Colonic mucosa (tissue), 4 donors: ENCODE measurements at places on chromosomes 7 and 10. TPM values are rescaled to one million over a fixed set of nuclear protein-coding genes. Genes with fewer than 3 reads are reported as not detected.

Gene GOLGA7B
- total RNA-seq = 0.22 TPM

DNA sequence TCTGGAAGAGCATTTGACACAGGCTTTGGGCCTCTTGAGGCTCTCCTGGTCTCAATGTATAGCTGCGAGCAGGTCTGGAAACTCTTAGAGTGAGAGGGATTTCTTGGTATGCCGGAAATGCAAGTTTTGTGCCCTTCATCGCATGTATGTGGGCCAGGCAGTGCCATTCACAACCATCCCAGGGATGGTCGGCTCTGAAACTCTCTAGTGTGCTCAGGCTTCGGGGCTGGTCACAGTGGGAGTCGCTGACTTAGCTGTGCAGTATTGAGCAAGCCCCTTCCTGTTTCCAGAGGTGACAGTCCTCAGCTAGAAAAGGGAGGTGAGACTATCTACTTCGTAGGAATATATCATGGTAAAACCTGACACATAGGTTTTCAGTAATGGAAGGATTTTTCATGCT, 2.0 kb upstream of the AOAH start:
- H3K27me3 ChIP-seq = no peaks in the 10 kb centered on the region
- no peak overlapping the region for H3K27ac ChIP-seq
- H3K4me1 ChIP-seq = no peaks in the 10 kb centered on the region
- no peaks in the 10 kb centered on the region for H3K36me3 ChIP-seq

GRCh38 chr10:102752266-102752930, 8.7 kb downstream of the WBP1L start:
- no peaks in the 10 kb centered on the region for H3K36me3 ChIP-seq
- H3K27ac ChIP-seq = peak overlapping the region; percentile 21
- no peak overlapping the region for H3K4me3 ChIP-seq
- H3K27me3 ChIP-seq = no peaks in the 10 kb centered on the region
- no peak for DNase-seq

- DNase-seq = no peak
- H3K27ac ChIP-seq = no peak overlapping the region
- no peaks in the 10 kb centered on the region for H3K4me1 ChIP-seq
- no peaks in the 10 kb centered on the region for H3K36me3 ChIP-seq
- no peaks in the 10 kb centered on the region for H3K27me3 ChIP-seq
- no peak overlapping the region for H3K4me3 ChIP-seq
Measured at GRCh38 chr10:67612577-67613537, 83.1 kb downstream of the CTNNA3 start.

Gene CASTOR2
- 4.9 TPM for total RNA-seq

GRCh38 chr10:8726084-8726778, 671.7 kb downstream of the GATA3 start:
- no peaks in the 10 kb centered on the region for H3K27me3 ChIP-seq
- H3K4me3 ChIP-seq = no peak overlapping the region
- no peaks in the 10 kb centered on the region for H3K36me3 ChIP-seq
- H3K27ac ChIP-seq = no peak overlapping the region

DNA sequence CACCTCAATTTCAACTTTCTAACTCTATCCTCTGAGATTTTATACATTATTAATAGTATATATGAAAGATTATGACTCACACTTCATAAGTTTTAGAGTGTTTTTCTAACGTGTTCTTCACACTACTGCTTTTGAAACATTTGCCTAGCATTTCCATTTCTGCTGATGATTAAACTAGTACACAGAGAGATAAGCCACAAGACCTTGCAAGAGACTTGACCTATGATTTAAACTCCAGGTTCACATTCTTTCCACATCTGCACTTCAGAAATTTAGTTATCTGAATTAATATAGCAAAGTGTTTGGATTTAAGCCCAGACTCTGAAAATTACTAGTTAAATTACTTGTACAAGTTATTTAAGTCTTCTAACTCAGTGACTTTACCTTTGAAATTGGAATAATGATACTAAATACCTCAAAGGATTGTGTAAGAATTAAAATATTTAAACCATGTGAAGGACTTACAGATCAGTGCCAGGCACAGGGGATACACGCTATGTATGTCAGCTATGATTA, 66.6 kb downstream of the PCLO start:
- H3K4me3 ChIP-seq = no peak overlapping the region
- H3K27ac ChIP-seq = no peak overlapping the region
- H3K27me3 ChIP-seq = no peaks in the 10 kb centered on the region
- H3K4me1 ChIP-seq = no peaks in the 10 kb centered on the region

DNA sequence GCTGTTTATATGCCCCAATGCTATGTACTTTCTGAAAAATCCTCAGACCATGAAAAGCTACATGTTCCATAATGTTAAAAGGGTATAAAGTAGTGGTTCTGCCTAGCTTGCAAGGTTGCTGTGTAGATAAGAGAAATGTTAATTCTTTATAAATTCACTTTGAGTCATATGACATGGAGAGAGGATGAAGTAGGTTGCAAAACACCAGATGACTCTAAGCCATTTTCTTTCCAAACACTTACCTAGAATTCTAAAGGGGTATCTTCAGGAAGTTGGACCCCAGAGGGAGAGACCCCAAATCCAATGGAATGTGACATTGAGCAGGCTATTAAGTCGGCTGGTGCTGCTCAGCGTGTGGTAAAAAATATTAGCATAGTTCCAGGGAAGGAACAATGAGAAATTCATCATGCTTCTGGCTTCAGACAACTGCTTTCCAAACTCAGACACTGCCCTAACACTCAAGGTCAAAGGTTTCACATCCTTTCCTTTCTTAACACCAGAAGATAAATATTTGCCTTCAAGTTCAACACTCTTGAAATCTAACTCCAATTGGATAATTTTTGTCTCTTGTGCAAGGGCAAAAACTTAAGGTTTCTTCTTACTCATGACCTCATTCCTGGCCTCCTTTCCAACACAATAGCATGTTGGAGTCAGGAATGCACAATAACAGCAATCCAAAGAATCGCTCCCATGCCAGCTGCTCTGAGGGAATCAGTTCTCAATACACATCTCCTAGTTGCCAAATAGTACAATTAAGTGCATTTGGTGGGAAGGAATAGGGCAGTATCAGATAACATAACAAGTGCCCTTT, 100.7 kb upstream of the AFAP1L2 start:
- no peak for DNase-seq
- H3K4me3 ChIP-seq = no peak overlapping the region
- H3K36me3 ChIP-seq = no peaks in the 10 kb centered on the region
- H3K27me3 ChIP-seq = no peaks in the 10 kb centered on the region
- peaks cover 15% of the 10 kb centered on the region for H3K4me1 ChIP-seq

GRCh38 chr7:36406156-36406555, 16.5 kb downstream of the ANLN start:
- H3K4me3 ChIP-seq = no peak overlapping the region
- no peak for DNase-seq
- no peaks in the 10 kb centered on the region for H3K4me1 ChIP-seq
- no peaks in the 10 kb centered on the region for H3K27me3 ChIP-seq
